MM.1S (cell line): ENCODE measurements at places on chromosomes 11 and 22.

GRCh38 chr22:29569011-29569678 lies 11.8 kb downstream of the NIPSNAP1 start:
- no peak for DNase-seq

DNA sequence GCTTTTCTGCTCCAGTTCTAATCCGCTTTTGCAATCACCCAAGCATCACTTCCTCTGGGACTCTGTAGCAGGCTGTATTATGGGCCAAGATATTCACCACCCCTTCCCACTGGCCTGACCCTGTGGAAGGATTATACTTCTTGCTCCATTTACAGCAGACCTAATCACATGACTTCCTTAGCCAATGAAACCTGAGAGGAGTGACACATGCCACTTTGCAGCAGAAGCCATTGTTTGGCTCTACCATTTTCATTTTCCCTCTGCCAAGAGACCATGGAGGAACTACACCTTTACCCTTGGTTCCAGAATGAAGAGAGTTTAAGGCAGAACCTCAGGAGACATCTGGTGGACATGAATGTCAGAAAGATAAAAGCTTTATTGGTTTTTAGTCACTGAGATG lies 134.9 kb upstream of the HSD17B12 start:
- no peak for DNase-seq

DNA sequence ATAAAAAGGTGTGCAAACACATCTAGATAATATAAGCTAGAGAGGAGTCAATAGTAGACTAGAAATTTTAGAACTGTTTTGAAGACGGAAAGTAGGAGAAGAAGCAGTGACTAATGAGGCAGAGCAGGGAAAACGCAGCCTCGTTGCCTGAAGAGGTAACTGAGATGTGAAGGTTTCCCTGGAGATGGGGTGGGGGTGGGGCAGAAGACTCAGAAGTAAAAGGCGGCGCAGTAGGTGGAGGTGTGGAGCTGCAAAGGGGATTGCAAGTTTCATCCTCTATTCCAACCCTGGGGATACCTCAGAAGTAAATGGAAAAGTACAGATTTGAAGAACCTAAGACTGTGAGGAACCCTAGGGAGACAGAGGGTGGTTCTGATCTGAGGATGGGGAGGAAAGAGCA lies 109.5 kb downstream of the TMPRSS5 start:
- DNase-seq = no peak

- no peak for DNase-seq
Observed at GRCh38 chr11:131666006-131666405, 295.6 kb downstream of the NTM start.

GRCh38 chr22:26574001-26574723 lies 15.8 kb downstream of the TPST2 start:
- DNase-seq = no peak

DNA sequence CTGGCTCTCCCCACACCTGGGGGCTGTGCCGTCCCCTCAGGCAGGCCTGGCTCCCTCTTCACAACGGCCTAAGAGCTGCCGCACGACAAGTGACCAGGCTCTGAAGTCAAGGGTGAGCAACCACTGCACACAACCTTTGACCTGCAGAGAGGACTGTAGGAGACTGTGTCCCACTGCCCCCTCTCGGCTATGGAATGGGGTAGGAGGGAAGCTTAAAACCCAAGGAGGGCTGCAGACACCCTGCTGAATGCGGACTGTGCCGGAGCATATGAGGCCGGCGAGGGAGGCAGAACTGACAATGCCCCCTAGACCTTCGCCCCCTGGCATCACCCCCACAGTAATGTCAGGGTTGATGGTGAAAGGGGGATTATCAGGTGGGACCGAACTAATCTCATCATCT lies 311.9 kb downstream of the CTTN start:
- no peak for DNase-seq
